ENCODE measurements at places on chromosomes 13 and 19. TPM values are rescaled to one million over a fixed set of nuclear protein-coding genes. Genes with fewer than 3 reads are reported as not detected.

GRCh38 chr13:112764864-112765561 is 75.2 kb downstream of the ATP11A start:
- DNase-seq, result no peak

Gene KRTDAP
- not detected for total RNA-seq

GRCh38 chr13:60137911-60138560 is 25.7 kb downstream of the DIAPH3 start:
- DNase-seq, result no peak

GRCh38 chr13:46071590-46072249 is 19.2 kb upstream of the ZC3H13 start:
- no peak for DNase-seq

Gene LHB
- total RNA-seq, result not detected

DNA sequence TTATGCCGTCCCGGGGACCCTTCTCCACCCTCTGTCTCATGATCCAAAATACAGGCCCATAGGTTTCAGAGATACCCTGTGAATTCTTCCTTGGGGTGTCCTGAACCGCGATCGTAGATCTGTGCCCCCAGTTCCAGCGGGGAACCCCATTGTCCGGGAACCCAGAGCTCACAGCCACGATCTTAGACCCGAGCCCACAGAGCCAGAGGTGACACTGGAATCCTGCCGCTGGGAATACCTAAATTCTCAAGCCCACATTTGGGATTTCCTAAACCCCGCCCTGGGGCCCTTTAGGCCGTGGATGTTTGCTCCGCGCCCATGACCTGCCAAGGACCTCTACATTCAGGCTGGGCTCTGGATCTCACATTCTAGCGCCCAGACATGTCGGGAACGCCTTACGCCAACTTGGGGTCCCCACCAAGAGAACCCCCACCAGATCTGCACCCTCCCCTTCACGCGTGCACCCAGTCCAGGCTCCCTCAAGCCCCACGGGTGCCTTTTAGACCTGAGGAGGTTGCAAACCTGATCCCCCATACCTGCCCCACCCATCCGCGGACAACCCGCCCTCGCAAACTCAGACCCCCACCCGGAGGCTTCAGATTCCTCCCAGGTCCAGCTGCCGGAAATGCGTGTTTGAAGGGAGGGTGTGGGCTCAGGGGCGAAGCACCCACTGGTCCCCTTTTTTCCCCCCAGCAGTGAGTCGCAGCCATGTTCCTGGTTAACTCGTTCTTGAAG is 605 bp downstream of the CAPNS1 start:
- no peak for DNase-seq

Gene COMP
- 0.57 TPM for total RNA-seq

- DNase-seq, result no peak
Observed at GRCh38 chr19:54418030-54418929, 3.0 kb downstream of the TTYH1 start.

Gene LYL1
- not detected for total RNA-seq

Gene PSPN
- 3.2 TPM for total RNA-seq

Measured in osteocyte (in vitro differentiated cells).